Forelimb muscle (tissue), 1 donor: ENCODE measurements at places on chromosomes 5 and 9. TPM values are rescaled to one million over a fixed set of nuclear protein-coding genes. Genes with fewer than 3 reads are reported as not detected.

Gene REEP2
- 20.0 TPM for polyA plus RNA-seq

Gene PCDHGB3
- 1.6 TPM for polyA plus RNA-seq

Gene NUTM2F
- polyA plus RNA-seq, result not detected

Gene SH3RF2
- 9.3 TPM for polyA plus RNA-seq

Gene AQP7
- polyA plus RNA-seq, result 1.9 TPM

Gene CMYA5
- 230 TPM for polyA plus RNA-seq

Gene F2RL2
- polyA plus RNA-seq, result 0.63 TPM

Gene GFRA3
- polyA plus RNA-seq, result 2.8 TPM

Gene CHD1
- 26.4 TPM for polyA plus RNA-seq

Gene RASEF
- polyA plus RNA-seq, result 0.43 TPM

Gene SYK
- 2.5 TPM for polyA plus RNA-seq

Gene MAMDC4
- polyA plus RNA-seq, result 4.8 TPM

Gene ZMYND19
- polyA plus RNA-seq, result 17.7 TPM

Gene ABO
- polyA plus RNA-seq, result 1.3 TPM

Gene SNCAIP
- polyA plus RNA-seq, result 8.8 TPM

Gene IFNB1
- polyA plus RNA-seq, result not detected

Gene TNFSF15
- polyA plus RNA-seq, result 0.13 TPM

Gene SLC25A2
- polyA plus RNA-seq, result 0.10 TPM

Gene COL23A1
- polyA plus RNA-seq, result 10.1 TPM

Gene GARNL3
- polyA plus RNA-seq, result 15.8 TPM

Gene TTF1
- 9.7 TPM for polyA plus RNA-seq

Gene ISL1
- polyA plus RNA-seq, result 0.08 TPM

Gene C5orf24
- 70.3 TPM for polyA plus RNA-seq

Gene TMOD1
- polyA plus RNA-seq, result 151 TPM

Gene IL7R
- polyA plus RNA-seq, result 2.4 TPM

Gene FUT7
- 0.08 TPM for polyA plus RNA-seq

Gene UIMC1
- polyA plus RNA-seq, result 25.4 TPM

Gene C8G
- polyA plus RNA-seq, result 0.32 TPM

Gene C1QTNF3
- polyA plus RNA-seq, result 91.7 TPM
